Tibial nerve (tissue), 4 donors: ENCODE measurements at places on chromosomes 12 and 14.

GRCh38 chr14:93655078-93655750 lies 133.1 kb downstream of the PRIMA1 start:
- peak; percentile 38 for DNase-seq

GRCh38 chr14:61622051-61622450 lies 73.3 kb upstream of the HIF1A start:
- DNase-seq: no peak

DNA sequence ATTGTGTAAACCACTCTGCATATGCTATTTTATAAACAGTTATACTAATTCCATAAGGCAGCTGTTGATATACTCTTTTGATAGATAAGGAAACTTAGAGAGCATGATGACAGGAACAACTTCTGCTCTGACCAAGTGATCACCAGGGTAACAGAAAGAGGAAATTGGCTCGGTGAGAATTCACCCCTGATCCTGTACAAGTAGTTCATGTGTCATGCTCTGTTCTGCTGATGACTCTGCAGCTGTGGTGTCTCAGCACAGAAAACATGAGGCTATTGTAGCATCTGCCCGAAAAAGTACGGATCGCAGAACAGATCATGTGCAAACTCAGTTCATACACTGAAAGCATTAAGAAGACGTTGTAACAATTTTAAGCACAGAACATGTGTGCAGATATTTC lies 345.0 kb downstream of the LRIG3 start:
- no peak for DNase-seq

DNA sequence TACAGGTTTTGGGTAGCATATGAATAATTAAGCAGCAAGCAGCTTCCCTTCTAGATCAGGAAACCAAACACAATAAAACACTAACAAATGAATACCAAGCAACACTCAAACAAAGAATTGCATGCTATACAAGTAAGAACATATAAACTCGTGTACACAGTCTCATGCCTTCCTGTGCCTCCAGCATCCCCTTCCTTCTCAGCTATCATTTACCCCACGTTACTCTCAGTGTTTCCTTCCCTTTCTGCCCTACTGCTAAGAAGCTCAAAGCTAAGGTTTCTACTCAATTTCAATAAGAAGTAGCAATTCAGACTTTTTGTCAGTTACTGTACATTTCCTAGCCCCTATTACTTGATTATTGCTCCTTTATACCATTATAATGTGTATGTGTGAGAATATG lies 81.0 kb downstream of the DUSP16 start:
- no peak for DNase-seq

DNA sequence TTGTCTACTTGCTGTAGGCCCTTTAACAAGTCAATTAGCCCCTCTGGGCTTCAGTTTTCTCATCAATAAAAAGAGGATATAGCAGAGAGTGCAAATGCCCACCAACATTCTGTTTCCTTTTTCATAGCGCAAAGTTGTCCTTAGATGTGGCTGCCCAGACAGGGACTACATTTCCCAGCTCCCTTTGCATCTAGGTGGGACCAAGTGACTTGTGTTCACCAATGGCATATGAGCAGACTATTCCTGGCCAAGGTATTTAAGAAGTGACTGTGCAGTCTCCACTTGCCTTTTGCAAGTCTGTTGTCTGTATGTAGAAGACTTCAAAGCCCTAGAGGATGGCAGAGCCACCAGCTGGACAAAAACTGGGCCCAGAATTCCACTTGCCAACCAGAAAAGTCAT lies 59.7 kb downstream of the DAO start:
- no peak for DNase-seq

GRCh38 chr12:104462931-104463339 lies 6.2 kb downstream of the CHST11 start:
- no peak for DNase-seq

GRCh38 chr12:90062799-90063198 lies 354.2 kb upstream of the ATP2B1 start:
- no peak for DNase-seq

DNA sequence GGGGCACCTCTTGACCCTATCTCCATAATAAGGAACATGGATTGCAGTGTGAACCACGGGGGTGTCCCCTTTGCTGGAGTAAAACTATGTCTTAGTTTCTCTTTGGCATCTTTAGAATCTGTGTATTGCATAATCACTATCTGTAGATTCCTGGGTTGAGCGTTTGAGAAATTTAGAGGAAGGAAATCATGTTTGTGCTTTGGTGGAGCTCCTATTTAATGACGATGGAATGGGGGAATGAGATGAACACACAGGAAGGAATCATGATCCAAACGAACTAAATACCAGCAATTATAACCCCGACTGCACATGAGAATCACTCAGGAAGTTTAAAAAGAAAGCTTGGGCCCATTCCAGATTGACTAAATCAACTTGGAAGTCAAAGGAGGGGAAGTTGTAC lies 1.3 kb upstream of the MYG1 start:
- DNase-seq: no peak

DNA sequence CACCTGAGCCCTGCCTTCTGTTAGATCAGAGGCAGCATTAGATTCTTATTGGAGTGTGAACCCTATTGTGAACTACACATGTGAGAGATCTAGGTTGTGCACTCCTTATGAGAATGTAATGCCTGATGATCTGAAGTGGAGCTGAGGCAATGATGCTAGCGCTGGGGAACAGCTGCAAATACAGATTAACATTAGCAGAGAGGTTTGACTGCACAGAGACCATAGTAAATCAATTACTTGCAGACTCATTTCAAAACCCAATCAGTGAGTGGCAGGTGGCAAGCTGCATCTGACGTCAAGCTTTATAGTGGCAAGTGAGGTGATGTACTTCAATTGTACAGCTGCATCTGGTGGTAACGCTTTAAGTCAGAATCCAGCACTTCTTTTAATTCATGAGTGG lies 141.6 kb downstream of the GPHN start:
- DNase-seq: no peak

- peak; percentile 82 for DNase-seq
Observed at GRCh38 chr12:6533923-6534694, at the start of gene GAPDH. GAPDH (plus strand) TSS chr12:6534517; CDS start chr12:6534833, 316 bp downstream.

GRCh38 chr14:73661872-73662271 lies 17.1 kb downstream of the DNAL1 start:
- no peak for DNase-seq

DNA sequence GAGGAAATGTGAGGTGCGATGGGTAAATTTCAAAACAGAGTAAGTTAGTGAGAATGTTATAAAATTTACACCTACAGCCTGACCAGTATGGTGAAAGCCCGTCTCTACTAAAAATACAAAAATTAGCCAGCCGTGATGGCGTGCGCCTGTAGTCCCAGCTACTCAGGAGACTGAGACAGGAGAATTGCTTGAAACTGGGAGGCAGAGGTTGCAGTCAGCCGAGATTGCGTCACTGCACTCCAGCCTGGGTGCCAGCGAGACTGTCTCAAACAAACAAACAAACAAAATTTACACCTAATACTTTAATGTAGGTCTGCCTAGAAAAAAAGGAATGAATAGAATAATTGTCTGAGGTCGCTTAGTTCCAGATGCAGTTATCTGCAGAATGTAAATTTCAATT lies 37.6 kb downstream of the SLC2A14 start:
- DNase-seq: no peak

DNA sequence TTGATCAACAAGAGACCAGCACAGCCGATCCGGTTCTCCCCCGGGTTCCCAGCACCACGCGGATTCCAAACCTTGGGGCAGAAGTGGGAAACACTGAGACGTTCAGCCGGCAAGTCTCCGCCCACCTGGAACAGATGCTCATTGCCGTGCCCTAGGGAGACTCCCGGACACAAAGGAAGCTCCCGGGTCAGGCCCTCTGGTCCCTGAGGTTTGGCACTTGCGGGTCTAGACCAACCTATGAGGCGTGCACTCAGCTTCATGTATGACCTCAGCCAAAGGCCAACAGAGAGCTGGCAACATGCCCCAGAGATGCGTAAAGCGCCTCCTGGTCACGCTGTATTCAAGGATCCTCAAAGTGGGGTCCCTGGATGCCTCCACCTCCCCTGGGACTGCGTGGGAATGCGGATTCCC lies 2.5 kb downstream of the RIMBP2 start:
- no peak for DNase-seq

DNA sequence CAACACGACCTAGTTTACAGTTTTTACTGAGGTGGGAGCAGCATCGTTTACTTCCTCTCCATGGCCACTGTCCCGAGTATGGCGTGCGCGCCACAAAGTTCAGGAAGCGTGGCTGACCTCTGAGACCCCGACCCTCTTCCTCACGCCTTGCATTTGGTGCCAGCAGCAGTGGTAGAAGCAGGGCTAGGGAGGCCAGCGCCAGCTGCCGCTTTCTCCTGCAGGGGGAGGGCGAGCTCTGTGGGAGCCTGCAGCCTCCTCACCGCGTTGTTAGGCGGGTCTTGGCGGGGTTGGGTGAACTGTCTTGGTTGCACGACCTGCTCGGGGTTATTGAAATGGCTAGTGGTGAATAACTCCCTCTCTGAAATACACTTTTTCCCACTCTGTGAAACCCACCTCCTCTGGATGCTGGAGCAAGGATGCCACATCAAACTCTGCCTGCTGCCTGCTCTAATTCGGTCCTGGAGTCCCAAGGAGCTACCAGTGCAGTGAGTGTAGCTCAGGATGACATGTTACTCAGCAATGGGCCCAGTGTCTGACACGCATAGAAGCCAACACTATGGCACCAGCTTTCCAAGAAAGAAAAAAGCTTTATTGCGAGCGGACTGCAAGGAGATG lies 22.3 kb upstream of the TDRD9 start:
- no peak for DNase-seq

DNA sequence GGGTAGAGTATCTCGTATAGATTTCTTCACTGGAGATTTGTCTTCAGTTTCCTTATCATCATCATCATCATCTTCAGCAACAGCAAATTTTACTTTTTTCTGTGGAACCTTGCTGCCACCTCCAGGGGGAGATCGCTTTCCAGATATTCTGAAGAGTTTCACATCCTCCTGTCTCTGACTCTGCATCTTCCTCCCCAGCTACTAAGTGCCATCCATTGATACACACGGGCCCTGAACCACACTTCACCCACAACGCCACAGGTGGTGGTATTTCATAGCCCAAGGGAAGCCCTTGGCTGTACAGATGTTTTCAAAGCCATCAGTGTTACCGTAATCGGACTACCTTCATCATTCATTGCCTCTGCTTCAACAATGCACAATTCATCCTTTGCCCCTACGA lies 82.2 kb downstream of the PPP2R5C start:
- no peak for DNase-seq

DNA sequence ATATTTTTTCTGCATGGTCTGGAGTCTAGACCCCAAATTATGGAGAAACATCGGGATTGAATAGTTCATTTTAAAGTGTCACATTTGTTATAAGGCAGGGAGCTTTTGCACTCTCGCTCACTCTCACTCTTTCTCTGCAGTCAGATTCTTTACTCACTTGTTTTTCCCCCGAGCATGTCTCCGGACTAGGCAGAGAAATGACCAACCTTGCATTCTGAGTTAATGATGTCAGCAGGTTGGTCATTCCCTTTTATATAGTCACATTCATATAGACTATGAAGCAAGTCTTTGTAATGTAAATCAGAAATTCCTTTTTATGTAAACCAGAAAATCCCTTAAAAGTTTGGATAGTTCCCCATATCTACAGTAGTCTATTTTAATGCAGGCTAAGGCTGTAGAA lies 4.1 kb downstream of the C12orf75 start:
- DNase-seq: no peak

GRCh38 chr12:98332642-98333041 lies 182.7 kb upstream of the TMPO start:
- DNase-seq: no peak

- no peak for DNase-seq
Observed at GRCh38 chr12:27924350-27925135, 48.0 kb downstream of the PTHLH start.

DNA sequence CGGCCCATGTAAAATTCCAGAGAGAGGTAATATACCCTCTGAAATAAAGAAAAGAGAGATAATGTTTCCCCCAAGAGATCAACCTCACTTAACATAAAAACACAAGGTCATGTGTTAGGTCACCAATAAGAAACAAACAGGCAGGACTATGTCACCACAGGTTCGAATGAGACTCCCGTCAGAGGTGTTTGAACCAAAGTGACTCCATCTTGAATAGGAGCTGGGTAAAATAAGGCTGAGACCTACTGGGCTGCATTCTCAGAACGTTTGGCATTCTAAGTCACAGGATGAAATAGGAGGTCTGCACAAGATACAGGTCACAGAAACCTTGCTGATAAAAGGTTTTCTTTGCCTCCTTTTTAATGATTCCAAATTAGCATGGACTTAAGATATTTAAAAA lies 6.5 kb downstream of the PYGL start:
- no peak for DNase-seq

DNA sequence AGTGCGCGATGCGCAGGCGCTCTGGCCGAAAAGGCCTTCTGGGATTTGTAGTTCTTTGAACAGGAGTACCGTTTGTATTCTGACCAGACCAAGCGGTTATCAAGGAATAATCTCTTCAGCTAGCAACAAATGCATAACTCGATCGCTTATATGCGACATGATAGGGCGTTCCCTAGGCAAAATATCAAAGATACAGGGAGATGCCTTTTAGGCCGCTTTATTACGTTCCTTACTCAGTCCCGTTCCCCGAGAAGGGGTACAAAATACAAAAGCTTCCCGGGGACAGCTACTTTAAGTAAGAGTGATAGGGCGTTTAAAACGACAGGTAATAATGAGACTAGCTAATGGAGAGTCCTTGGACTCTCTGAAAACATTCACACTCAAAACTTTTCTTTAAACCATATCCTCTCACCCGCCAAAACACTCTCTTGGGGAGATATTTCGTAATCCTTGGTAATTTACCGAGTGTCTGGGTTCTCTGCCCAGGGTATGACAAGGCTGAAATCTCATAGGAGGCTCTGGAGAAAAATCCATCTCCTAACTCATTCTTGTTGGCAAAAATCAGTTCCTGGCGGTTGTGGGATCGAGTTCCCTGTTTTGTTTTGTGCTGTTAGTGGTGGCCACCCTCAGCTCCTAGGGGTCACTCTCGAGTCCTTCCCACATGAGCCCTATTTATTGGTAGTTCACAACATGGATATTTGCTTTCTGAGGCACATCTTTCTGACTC lies 412 bp upstream of the SNW1 start:
- DNase-seq: no peak

GRCh38 chr12:14442221-14442881 lies 76.9 kb downstream of the ATF7IP start:
- DNase-seq: no peak

GRCh38 chr14:25007832-25008231 lies 42.1 kb downstream of the STXBP6 start:
- DNase-seq: no peak

GRCh38 chr12:50039151-50039835 lies 14.0 kb upstream of the RACGAP1 start:
- peak; percentile 94 for DNase-seq

- no peak for DNase-seq
Observed at GRCh38 chr12:2559931-2560330, 234.8 kb upstream of the FKBP4 start.

- no peak for DNase-seq
Observed at GRCh38 chr12:79098530-79098929, 234.0 kb downstream of the SYT1 start.

GRCh38 chr12:31562594-31563328 lies 28.2 kb downstream of the DENND5B start:
- no peak for DNase-seq

DNA sequence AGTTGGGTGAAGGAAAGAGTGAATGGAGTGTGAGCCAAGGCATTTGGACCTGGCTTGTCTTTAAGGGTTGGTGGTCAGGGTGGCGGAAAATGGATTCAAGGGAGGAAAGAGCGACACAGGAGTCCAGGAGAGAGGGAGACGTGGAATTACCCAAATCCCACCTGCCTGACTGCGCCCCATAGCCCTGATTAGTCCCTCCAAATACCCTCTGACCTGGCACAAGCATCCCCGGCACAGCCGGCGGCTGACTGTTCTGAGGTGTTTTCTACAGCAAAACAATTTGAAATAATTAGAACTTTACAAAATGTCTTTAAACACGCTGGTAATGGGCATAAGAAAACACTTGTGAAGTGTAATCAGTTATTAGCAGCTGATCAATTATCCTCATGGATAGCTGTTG lies 175.8 kb downstream of the PHETA1 start:
- no peak for DNase-seq
